IPS DF 19.7 (cell line): ENCODE measurements at places on chromosomes 6 and 20.

GRCh38 chr6:93235775-93236174 lies 183.6 kb downstream of the EPHA7 start:
- no peak for DNase-seq

DNA sequence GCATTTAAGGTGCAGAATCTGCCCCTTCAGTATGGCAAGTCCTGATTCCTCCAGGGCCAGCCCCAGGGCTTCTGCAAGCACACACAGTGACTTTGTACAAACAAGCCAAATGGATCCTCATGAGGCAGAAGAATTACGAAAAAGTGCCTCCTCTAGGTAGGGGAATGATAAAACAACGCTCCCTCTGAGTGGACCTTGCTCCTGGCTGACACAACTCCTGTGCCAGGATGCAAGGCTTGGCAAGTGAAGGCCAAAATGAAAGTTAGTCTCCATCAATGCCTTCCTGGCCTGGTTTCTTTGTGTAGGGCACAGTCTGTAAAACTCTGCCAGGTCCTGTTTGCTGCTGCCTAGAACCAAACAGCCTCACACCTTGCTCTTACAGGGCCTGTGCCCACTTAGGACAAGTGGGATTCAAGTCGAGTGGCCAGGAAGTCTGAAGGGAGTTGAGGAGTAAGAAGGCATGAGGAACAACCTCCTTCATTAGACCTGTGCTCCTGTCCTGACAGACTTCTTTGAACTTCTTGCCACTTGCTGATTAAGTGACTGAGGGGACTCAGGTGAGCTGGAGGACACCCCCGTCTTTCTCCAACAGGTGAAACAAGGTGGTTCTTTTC lies 417.1 kb downstream of the CDC5L start:
- DNase-seq: no peak

DNA sequence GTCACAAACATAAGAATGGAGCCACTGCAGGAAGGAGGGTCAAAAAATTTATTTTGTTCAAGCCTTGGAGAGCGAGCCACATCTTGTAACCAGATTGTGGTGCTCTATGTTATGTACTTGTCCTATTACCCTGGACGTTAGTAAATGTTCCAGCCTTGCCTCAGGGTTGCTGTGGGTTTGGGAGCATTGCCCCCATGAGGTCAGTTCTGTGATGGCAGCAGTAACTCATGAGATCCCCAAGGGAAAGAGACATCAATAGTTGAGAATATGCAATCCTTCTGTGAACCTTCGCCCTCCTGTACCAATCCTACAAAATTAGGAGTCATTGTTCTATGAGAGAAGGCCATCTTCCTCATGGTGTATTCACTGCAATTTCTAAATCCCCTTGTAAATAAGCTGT lies 16.4 kb upstream of the CFAP206 start:
- DNase-seq: no peak

DNA sequence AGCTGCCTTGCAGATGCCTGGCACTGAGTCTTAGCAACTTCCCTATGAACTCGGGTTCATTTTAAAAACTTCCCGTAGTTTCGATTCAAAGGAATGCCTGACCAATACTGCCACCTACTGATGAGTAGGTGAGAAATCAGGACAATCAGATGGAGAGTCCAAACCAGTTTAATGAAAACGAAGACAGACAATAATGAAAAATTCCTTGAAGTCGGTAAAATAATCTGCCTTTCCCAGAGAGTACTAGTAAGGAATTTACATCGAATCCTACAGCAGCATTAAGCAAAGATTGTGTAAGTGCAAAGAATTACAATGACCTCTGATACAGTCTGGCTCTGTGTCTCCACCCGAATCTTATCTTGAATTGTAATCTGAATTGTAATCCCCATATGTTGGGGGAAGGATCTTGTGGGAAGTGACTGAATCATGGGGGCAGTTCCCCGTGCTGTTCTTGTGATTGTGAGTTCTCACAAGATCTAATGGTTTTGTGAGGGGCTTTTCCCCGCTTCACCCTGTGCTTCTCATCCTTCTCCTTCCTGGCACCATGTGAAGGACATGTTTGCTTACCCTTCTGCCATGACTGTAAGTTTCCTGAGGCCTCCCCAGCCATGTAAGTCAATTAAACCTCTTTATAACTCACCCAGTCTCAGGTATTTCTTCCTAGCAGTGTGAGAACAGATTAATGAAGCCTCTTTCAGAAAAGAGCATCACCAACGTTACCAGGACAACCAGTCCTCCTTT lies 134.4 kb downstream of the ARHGAP18 start:
- no peak for DNase-seq

DNA sequence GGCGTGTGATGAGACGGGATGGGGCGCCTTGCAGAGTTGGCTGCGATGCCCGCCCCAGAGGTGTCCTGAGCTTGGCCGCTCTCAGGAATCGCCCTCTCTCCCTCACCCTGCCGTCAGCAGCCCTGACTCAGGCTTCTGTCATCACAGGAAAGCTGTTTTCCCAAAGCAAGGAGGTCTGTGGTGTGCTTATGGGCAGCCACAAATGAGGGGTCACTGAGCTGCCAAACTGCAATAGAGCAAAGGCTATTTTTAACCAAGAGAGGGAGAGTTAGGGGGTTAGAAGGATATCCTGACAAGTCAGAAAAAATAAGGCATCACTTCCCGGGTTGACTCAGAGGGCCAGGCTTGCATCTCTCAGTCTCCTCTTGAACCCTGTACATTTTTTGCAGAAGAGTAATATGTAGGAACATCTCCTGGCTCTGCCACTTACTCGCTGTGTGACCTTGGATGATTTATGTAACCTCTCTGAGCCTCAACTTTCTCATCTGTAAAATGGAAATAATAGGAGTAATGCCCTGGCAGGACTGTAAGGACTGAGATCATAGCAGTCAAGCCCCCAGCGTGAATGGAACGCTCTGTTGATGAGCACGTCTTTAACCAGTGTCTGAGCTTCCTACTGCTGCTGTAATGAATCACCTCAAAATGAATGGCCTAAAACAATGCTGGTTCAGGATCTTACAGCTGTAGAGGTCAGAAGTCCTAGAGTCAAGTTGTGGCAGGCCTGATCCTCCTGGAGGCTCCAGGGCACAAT lies 181.9 kb downstream of the NFATC2 start:
- DNase-seq: no peak

DNA sequence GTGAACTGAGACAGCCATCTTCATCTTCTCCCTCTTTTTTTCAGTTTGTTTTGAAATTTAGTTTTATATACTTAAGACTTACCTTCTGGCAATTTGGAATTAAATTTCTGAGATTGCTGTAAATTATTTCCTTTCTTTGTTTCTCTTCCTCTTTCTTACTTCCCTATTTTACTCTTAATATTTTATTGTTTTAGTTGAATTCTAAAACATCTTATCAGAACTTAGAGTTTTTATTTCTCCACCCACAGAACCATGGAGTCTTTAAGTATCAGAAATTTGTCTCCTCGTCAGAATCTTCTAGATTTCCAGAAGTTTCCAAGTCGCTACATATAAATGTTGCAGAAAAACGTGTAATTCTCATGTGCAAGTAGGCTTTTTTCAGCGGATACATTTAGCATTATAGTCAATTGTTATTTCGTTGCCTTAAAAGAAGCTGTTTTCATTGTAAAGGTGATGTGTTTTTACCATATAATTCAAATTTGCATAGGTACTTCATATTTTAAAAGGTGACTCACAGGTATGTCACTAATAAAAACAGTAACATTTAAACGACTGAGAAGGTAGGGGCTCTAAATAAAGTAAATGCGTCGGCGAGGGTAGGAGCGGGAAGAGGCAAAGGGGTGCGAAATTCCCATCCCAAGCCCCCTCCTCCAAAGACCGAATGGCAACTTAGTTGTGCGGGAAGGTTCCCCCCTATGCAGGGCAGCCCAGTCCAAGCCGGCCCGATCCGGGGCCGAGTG lies 866 bp upstream of the MYO6 start:
- DNase-seq: no peak

- DNase-seq: no peak
Measured at GRCh38 chr6:7535498-7535897, 6.0 kb upstream of the DSP start.

- no peak for DNase-seq
Measured at GRCh38 chr6:163916315-163917081, 502.0 kb downstream of the QKI start.

DNA sequence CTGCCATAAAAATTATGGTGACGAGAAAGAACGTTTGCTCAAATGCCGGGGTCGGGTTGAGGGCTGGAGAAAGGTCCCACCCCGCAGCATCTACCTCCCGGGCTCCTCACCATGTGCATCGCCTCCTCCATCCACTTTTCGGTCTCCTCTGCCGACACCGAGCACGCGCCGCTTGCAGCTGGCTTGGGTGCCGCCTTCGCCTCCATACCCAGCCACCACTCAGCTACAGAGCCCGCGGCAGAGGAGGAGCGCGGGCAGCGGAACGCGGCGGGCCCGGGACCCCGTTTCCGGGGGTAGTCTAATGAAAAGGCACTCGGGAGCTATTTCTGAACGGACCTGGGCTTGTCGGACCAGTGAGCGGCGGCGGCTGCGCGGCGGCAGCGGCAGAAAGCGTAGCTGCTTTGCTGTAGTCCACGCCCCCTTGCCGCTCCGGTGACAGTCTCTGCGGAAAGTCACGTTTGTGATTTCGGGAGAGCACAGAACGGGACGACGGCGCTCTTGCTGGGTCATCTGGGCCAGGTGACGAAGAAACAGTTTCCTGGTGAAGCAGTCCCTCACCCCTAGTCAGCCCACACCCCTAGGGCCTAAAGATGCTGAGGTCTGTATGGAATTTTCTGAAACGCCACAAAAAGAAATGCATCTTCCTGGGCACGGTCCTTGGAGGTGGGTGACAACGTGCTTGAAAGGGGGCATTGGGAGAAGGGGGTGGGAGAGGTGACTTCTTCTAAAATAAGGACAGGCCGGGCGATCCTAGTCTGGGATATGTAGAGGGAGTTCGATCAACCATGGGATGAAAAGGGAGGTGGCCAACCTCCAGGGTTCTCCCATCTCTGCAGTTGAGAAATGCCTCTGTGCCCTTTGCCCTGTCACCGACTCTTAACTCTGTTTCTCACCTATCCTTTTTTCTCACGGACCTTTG lies at the start of the genes ADAT2 and PEX3:
TSS of gene ADAT2 (minus strand) at position 243 of the 919 bp plus-strand sequence. CDS start at position 206, 37 bp downstream.
TSS of gene PEX3 (plus strand) at position 353 of the 919 bp plus-strand sequence. CDS start at position 591, 238 bp downstream.
- peak; percentile 73 for DNase-seq

GRCh38 chr6:81857812-81858211 lies 105.3 kb upstream of the TENT5A start:
- DNase-seq: no peak

DNA sequence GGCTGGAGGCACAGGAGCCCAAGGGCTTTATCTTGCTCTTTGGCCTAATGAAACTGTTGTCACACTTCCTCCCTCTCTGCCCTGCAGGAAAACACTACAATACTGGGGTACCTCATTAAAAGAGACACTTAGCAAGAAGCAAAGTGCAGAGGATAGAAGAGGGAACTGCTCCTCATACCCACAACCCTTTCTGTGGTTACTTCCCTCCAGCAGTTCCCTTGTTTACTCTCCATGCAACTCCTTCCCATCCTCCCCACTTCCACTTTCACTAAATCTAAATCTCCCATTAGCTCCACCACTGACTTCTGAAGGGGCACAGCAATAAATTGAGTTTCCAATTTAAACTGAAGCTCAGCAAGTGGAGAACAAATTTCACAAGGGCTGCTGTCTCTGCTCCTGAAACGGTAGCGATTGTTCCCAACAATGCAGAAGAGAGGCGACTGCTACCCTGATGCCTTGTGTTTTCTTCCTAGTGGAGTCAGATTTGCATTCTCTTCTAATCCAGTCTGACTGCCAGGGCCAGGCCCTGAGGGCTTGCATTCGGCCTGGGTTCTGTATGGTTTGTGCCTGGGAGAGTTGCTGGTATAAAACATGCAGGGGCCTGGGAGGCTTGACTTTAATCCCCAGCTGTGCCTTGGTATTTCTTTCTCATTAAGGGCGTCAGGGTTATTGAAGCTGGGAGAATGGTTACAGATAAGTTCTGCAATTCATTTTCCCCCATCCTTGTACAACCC lies 454.7 kb downstream of the TFAP2B start:
- no peak for DNase-seq

DNA sequence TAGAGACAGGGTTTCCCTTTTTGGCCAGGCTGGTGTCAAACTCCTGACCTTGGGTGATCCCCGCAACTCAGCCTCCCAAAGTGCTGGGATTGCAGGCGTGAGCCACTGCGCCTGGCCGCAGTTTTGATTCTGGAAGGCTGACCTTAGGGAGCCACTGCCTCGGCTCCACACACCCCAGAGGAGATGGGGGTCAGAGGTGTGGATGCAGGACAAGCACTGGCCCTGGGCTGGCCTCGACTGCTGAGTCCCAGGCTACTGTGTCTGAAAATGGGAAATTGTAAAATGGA lies 1.5 kb downstream of the ZBP1 start:
- no peak for DNase-seq

GRCh38 chr6:12779772-12780171 lies 63.2 kb downstream of the PHACTR1 start:
- DNase-seq: no peak

GRCh38 chr20:56359212-56360132 lies 698 bp downstream of the FAM210B start:
- no peak for DNase-seq

GRCh38 chr6:27830212-27830599 lies 82.0 kb downstream of the OR2B2 start:
- no peak for DNase-seq

- no peak for DNase-seq
Measured at GRCh38 chr6:48037946-48038345, 73.1 kb downstream of the PTCHD4 start.

DNA sequence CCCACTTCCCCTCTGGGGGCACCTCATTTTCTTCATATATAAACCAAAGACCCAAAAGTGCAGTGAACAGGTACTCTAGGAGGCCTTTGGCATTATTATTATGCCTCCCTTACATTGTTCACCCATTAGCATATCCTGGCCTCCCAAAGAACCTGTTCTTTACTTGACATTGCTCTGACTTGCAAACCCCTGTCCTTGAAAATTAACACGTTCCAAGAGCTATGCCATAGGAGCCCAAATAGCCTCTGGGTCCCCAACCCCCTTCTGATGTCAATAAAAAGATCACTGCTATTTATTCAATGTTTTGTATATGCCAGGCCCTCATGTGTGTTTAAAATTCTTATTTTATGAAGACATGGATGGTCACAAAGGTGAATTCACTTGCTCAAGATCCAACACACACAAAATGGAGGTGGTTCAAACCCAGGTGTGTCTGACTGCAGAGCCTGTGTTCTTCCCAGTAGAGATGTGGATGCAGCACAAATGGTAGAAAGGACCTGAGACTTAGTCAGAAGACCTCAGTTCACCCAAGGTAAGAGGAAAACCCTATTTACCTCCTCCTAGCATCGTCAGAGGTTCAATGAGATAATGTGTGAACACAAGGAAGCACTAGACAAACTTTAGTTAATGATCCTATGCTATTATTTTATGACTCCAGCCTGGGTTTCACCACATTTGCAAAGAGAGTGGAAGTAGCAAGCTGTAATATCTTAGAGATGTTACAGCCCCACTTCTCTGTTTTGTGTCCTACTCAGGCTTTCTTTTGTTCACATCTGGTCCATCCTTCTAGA lies 36.6 kb downstream of the BCL2L1 start:
- DNase-seq: no peak

GRCh38 chr6:159934181-159934580 lies 34.7 kb upstream of the IGF2R start:
- no peak for DNase-seq

- DNase-seq: no peak
Measured at GRCh38 chr6:35068206-35068605, 72.9 kb downstream of the TCP11 start.
